ENCODE measurements at places on chromosomes 3 and 15.
A peak's percentile ranks its signal among the peaks of the same experiment; 100 is the strongest.

- DNase-seq: no peak
Measured at GRCh38 chr15:85748729-85749128, 46.0 kb downstream of the KLHL25 start.

- no peak for DNase-seq
Measured at GRCh38 chr15:49060710-49061495, 14.7 kb upstream of the SECISBP2L start.

DNA sequence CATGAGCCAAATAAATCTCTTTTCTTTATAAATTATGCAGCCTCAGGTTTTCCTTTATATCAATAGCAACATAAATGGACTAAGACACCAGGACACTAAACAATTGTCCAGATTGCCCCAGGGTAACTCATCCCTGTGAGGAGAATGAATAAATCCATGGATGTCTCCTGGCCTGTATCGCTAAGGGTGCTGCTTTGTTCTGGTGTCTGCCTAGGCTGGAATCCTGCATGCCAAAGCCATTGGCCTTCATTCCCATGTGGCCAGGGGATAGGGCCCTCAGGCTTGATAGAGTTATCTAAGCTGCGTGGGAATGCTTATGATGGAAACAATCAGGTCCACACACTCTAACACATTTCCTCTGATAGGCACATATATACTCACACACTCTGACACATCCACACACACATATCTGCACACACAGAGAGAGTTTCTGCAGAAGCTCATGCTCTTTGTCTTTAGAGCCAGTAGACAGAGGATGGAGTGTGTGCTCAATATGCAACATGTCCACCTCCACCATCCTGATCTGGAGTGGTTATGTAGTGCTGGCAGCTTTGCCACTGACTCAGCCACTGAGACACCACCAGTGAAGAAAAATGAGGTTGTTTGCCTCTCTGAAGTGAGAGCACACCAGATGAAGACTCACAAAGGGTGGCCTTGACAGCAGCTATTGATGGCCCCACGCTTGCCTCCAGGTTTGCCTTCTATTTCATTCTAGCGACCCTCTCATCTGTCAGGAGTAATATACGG is 24.0 kb upstream of the DGKG start:
- DNase-seq: no peak

GRCh38 chr3:144801890-144802289 is 830.3 kb downstream of the DIPK2A start:
- DNase-seq: no peak

DNA sequence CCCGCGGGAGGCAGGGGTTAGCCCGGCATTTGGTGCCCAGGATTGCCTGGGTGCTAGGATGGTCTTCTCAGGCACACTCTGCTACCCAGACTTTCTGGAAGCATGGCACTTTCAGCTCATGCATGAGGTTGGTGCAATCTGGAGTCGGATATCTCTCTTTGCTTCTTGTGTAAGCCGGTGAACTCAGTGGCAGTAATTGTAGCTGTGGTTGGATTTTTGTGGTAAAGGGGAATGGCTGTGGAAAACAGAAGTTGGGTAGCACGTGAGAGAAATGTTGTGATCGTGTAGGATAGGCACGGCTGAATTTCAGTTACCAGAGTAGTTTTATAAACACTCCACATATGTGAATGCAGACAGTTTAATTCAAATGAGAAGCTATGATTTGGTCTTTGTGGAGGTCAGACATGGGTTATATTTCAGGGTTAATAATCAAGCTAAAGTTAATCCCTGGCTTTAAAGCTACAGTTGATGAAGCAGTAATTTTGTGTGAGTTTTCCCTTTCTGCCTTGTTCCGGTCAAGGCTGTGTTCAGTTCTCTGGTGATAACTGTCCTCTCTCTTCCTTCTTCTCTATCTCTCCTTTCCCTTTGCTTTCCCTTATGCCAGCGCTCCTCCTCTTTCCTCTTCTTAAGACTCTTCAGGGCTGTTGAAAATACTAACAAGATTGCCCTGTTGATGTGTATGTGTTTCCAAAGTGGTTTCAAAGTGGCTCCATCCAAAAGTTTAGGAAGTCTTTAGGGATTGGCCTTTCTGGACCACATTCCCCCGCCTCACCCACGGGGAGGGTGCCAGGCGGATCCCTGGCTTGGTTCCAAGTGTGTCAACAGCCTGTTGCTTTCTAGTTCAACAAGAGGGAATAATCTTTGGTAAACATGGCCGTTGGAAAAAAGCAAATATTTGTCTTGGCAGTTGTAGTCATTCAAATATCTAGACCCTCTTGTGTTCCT is 404.6 kb upstream of the C2CD4B start:
- no peak for DNase-seq

- DNase-seq: no peak
Measured at GRCh38 chr3:73546961-73547360, 77.8 kb downstream of the PDZRN3 start.

DNA sequence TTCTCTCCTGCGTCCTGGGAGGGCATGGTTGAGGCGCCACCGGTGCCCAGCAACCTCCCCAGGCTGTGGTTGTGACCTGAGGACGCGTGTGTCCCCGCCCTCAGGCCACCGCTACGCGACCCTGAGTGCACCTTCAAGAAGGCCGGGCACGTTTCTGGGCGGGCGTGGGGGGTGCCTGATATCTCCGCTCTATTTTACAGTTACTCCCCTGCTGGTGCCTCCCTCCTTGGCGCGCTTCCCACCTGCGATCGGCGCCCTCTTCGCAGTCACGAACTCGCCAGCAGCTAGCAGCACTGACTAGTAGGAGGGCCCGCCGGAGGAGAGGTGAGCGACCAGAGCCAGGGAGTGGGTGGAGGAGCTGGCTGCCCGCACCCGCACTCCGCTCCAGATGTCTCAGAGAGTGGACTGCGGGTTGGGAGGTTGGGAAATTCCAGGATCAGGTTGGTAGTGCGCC is 43.2 kb upstream of the POLG start:
- no peak for DNase-seq

DNA sequence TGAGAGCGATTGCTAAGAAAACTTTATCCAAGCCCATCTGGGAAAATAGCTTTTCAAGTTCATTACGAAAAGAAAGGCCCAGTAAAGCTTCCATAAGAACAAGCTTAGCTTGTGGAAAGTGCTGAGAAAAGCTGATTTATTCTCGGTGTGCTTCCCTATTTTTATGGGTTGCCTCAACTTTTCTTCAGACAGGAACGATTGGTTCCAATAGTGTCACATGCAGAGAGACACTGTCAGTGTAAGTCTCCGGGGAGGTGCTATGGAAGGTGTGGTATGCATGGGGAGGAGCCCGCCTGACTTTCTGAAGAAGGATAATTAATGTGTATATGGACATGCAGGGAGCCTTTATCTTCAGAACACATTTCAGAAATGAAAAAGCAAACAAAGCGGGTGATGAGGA is 177.2 kb downstream of the SSR3 start:
- DNase-seq: no peak

- DNase-seq: no peak
Measured at GRCh38 chr3:161148832-161149475, 43.8 kb upstream of the B3GALNT1 start.

DNA sequence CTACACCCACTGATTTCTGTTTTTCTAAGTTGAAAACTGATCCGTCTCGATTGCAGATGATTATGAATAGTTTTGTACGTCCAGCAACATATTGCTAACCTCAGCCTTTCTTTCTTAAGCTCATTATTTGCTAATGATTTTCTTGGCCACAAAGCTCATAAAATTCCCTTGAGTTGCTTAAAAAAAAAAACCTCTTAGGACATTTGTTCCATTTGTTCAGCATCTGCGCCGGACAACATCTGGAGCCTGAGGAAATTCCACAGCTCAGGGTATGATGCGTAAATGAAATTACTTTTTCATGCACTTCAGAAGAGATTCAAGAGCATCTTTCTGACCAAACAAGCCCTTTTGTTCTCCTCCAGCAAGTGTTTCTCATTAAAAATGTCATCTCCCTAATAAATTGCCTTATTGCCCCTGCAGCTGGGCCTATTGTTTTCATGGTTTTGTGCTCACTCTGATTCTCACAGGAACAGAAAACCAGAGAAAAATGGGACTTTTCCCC is 249.1 kb upstream of the MCTP2 start:
- no peak for DNase-seq

- DNase-seq: no peak
Measured at GRCh38 chr3:160444411-160444810, 5.2 kb downstream of the TRIM59 start.

DNA sequence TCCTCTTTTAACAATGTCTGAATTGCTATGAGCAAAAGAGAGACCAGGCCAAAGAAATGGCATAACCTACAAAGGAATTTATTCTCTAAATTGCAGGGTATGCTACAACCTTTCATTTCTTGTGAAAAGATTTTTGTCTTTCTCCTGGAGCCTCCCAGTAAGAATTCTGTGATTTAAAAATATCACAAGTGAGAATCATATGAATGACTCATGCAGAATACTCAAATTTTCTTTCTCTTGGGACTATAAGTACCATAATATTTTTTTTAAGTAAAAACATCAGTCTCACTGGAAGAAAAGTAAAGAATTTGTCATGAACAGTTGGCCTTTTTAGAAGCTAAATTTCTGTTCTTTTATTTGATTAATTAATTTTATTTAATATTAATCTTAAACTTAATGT is 26.3 kb downstream of the SYNPR start:
- DNase-seq: no peak

DNA sequence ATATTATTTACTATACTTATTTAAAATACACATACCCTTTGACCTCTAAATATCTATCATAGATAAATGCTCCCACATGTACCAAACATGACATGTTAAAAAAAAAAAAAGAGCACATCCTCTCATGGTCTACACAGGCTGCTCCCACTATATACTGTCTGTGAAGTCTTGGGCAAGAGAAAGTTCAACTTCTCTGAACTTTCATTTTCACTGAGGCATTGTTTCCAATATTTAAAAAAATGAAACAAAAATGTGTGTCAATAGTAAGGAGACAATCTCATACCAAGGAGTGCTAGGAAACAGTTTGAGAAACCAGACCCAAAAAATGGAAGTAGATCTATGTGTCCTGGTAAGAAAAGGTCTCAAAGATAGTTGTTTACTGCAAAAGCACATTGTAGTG is 29.3 kb downstream of the SLC4A7 start:
- no peak for DNase-seq

DNA sequence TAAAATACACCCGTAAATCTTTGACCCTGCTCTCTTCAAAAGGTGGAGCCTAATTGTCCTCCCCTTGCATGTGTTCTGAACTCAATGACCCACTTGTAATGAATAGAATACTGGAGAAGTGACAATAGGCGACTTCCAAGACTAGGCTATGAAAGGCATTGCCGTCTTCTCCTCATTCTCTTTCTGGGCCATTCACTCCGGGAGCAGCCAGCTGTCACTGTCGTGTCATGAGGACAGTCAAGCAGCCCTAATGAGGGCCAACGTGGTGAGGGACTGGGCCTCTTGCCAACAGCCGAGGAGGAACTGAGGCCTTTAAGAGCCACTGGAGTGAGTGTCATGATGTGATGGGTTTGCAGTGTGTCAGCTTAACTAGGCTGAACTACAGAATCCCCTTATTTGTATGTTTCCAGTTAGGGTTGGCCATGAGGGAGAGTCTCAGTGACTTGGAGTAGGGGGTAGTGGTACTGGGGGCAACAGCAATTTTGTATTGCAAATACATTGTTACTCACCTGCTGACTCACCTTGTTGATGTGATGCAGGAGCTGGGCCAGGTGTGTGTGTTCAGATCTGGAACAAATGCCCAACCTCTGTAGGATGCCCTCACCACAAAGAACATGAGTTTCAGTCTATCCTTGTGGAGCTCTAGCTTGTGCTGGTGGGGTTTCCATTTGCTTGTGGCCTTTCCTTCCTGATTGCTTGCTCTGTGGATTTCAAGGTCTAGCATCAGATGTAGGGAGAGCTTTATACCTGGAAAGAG is 188.5 kb upstream of the PROK2 start:
- no peak for DNase-seq

DNA sequence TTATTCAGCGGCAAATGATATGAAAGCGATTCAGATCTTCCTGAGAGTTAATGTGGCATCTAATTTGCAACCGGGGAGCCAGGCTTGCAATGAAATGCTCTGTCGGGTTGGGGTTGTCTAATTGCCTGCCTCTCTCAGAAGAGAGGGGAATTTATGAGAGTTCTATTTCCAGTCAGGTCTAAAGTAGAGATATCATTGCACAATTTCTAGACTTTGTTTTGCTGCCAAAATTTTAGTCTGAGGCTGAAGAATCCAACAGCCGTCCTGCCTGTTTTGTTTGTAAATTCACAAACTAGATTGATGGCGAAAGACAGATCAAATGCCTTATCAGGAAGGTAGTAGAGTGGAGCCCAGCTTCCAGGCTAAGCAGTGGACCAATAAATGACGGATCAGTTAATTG is 610 bp downstream of the LIPC start:
- no peak for DNase-seq

- DNase-seq: no peak
Measured at GRCh38 chr3:36403661-36404060, 23.4 kb downstream of the STAC start.

GRCh38 chr15:27973886-27974285 is 125.2 kb downstream of the OCA2 start:
- DNase-seq: no peak

DNA sequence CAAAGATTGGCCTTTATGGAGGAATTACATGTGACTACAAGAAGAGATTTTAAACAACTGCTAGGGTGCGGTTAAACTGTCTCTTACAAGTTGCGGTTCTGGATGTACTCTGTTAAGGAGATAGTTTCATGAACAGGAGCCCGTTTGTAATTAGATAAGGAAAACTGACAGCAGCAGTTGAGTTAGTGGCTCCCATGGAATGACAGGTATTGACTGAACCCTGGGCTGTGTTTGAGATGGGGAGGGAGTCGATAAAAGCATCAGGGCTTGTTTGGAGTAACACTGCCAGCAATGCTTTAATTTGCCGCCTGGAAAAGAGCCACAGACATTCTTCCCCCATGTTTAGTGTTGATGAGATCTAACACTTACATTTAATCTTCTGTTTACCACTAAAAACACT is 139.9 kb downstream of the ROBO2 start:
- DNase-seq: no peak

- DNase-seq: peak; percentile 3
Measured at GRCh38 chr3:58640700-58641372, 25.7 kb downstream of the FAM3D start.

- no peak for DNase-seq
Measured at GRCh38 chr3:53337167-53337940, 10.0 kb downstream of the DCP1A start.

DNA sequence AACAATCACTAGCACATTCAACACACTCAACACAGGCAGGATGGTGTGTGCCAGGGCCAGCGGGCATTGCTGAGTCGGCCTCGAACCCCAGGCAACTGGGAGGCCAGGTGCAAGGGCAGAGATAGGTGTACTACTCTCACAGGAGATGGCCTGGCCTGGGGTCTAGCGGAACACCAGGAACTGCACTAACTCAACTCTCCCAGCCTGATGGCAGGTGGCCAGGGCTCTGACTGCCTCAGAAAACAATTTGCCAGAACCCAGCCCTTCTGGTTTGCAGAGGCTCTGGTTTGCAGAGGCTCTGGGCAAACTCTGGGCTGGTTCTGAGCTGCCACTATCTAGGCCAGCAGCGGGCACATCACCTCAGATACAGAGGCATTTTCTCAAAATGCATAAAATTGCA is 229.2 kb upstream of the CHRNA7 start:
- no peak for DNase-seq

- no peak for DNase-seq
Measured at GRCh38 chr3:32399030-32399620, 7.5 kb downstream of the CMTM7 start.

Measured in stimulated activated CD8-positive, alpha-beta memory T cell treated with anti-CD3 and anti-CD28 coated beads, Interleukin-7, amount 100 ng/mL, for 1 hour (primary cell).